ENCODE measurements at places on chromosomes 3 and 15.

GRCh38 chr15:35393398-35393797 lies 152.6 kb downstream of the DPH6 start:
- DNase-seq, result no peak

DNA sequence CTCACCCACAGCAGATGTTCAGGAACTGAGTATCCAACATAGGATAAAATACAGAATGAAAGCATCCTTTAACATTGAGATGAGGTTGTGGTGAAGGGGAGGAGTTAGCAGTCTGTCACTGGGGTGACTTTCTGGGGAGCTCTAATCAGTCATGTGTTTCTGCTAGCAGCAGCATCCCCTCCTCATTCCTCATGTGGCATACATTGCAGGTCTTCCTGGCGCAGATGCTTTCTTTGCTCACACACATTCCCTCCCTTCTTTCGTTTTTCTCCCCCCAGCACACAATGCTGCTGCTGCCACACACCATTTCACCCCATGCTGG lies 135.0 kb downstream of the CACNA1D start:
- no peak for DNase-seq

- DNase-seq, result peak; percentile 84
These were observed 203.3 kb downstream of the MBNL1 start for GRCh38 chr3:152471814-152472671.

DNA sequence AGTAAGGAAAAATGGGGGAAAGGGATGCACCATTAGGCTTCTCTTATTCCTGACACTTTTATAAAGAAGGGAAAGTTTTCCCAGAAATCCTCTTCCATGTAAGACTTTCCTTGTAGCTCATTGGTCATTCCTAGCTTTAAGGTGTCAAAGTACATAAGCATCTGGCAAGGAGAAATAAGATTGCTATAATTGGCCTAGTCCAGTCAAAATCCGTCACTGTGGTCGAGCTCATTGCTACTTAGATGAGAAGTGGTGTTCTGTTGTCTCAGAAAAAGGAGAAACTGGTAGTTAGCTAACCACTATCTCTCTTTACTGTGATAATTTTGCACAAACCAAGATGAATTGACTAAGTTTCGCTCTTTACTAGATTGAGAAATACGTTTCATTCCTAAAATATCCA lies 370.1 kb downstream of the CNTN4 start:
- DNase-seq, result no peak

DNA sequence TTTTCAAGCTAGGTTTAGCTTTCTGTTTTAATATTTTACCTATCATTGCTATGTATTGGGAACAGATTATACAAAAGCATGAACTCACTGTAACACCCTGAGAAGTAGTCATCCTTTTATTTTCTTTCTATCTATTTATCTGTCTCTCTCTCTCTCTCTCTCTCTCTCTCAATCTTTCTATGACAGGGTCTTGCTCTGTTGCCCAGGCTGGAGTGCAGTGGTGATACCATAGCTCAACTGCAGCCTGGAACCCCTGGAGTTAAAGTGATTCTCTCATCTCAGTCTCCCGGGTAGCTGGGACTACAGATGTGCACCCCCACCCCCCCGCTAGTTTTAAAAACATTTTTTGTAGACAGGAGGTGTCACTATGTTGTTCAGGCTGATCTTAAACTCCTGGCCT lies 28.9 kb downstream of the PRTG start:
- DNase-seq, result no peak

DNA sequence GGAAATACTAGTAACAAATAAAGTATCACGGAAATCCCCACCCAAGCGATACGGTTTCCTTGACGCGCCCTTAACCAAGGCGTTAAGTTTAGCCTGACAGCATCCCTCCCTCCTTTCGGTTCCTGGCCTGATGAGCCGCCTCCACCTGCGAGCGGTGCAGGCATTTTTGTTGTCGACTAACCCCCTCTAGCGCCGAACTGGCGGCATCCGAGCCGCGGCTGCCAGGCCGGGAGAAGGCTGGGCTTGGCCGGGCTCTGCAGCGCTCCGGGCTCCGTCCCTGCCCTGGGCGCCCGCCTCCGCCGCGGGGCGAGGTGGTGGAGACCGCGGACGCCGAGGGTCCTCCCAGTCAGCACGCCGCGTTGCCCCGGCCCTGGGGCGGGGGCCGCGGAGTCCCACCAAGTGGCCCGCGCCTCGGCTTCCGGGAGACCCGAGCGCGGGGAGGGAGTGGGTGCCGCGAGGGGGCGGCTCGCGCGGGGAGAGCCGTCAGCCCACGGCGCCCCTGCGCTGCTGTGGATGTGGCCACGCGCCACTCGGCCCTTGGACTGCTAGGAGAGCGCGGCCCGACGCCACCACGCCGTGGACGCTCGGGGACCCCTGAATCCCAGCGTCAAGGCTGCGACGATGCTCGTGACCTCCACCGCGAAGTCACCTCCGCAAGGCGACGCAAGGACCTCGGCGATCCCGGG lies 1.1 kb upstream of the EPHA6 start:
- DNase-seq, result peak; percentile 85

DNA sequence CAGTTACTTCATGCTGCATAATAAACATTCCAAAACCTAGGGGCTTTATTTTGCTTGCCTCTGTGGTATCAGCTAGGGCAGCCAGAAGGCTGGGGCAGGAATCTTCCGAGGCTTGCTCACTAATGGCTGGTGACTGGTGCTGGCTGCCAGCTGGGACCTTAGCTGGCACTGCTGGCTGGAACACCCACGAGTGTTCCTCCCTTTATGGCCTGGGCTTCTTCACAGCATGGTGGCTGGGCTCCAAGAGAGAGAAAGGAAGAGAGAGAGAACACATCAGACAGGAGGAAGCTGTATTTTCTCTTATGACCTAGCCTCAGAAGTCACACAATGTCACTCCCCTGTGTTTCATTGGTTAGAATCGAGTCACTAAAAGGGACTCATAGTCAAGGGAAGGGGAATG lies 23.9 kb upstream of the CDCP1 start:
- DNase-seq, result no peak
